ENCODE measurements at places on chromosomes 5 and 9. TPM values are rescaled to one million over a fixed set of nuclear protein-coding genes. Genes with fewer than 3 reads are reported as not detected.

The DNAI1 gene
- total RNA-seq: not detected

The PIP5K1B gene
- 0.55 TPM for total RNA-seq

The MYO10 gene
- 0.25 TPM for total RNA-seq

The SLC35D2 gene
- 31.7 TPM for total RNA-seq

The GMCL2 gene
- total RNA-seq: not detected

The SPATA31E1 gene
- not detected for total RNA-seq

The SAXO1 gene
- total RNA-seq: not detected

The PROB1 gene
- total RNA-seq: 0.72 TPM

The OR13C9 gene
- total RNA-seq: not detected

The BARHL1 gene
- total RNA-seq: not detected

GRCh38 chr5:52709167-52709925 lies 78.4 kb upstream of the ITGA1 start:
- no peak for DNase-seq

GRCh38 chr5:111737716-111738115 lies 19.3 kb downstream of the NREP start:
- no peak for DNase-seq

DNA sequence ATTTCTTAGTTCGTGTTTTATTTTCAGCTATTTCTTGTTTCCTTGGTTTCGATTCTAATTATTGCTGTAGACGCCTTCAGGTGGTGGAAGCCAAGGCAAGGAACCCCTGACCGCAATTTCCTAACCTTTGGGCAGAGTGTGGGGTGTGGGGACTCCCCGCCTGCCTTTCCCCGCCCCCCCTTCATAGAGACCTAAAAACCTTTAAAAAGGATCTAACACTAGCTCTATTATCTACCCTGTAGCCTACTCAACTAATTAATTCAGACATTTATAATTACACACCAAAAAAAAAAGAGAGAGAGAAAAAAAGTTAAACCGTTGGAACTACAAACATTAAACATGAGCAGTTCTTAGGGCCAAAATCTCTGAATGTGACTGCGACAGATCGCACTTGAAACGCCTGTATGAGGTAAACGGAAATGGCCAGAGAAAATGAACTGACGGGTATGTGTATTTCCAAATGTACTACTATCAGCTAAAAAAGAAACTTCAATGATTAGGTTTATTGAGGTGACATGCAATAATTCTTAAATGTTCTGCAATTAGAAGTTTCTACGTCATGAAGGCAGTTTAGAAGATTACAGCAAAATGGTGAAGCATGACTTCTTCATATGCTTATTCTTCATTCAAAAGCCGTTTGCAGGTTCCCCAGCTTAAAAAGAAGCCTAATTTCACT lies 19.0 kb upstream of the FER start:
- peak; percentile 45 for DNase-seq

GRCh38 chr5:5398071-5398470 lies 24.4 kb upstream of the ICE1 start:
- DNase-seq: no peak

DNA sequence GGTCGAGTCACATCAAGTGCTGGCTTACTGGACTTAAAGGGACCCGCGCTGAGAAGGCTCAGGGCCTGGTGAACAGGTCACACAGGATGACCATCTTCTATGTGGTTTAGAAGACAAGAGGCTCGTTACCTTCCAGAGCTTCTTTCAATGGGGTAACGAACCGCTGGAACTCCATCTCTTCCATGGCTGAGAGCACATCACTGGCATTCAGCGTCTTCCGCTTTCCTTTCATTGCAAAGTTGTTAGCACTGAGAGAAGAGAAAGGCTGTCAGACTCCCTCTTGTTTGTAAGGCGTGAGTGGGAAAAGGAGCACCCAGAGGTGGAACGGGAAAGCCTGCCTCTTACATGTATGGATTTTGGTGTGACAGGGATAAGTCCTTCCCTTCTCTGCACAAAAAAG lies 994 bp downstream of the POLE3 start:
- no peak for DNase-seq

- DNase-seq: no peak
Observed at GRCh38 chr9:111630182-111630963, 761 bp upstream of the DNAJC25 start.

- no peak for DNase-seq
Observed at GRCh38 chr5:56251440-56251839, 18.3 kb upstream of the ANKRD55 start.

- DNase-seq: no peak
Observed at GRCh38 chr9:31089549-31090221, 1294.8 kb upstream of the ACO1 start.

DNA sequence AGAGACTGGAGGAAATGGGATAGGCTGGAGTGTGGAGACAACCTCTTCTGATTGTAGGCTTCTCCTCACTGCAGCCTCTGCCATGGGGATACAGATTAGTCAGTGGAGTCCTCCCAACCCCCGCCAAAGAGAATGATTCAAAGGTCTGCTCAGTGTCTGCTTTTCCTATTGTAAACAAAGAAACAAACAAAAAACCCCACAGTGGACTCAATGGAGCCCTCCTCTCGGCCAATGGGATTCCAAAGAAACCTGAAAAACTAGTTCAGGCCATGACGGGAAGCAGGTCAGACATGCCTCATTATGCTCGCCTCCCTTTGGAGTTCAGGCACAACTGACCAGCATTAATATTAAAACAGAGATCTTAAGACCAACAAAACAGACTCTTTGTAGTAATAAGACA lies 85.8 kb downstream of the SEC61B start:
- no peak for DNase-seq

DNA sequence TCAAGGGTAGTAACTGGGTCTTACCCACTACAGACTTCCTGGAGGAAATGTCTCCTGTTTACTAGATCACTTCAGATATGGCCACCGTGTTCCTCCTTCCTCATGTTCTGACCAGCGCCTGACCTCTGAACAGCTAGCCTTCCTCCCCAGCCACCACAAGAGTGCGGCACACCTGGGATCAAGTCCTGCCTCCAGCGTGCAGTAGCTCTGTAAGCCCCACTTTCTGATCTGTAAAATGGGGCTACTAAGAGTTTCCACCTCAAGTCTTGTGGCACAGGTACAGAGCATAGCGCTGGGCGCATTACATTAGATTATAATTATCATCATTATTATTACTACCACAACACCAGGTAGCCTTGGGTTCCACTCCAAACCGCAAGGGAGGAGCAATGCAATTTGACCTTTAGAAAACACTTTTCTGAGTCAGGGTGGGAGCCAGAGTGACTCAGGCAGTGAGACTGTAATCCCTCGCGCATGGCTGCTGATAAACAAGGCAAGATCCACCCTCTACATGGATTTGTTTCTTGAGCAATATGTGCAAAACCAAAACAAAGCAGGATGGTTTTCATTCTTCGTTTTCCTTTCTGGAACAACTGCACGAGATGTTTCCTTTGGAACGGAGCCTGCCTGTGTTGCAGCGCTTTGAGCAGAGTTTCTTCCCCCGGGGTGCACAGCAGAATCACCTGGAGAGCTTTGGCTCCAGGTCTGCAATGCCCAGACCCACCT lies 65.0 kb upstream of the ANGPTL2 start:
- DNase-seq: no peak

DNA sequence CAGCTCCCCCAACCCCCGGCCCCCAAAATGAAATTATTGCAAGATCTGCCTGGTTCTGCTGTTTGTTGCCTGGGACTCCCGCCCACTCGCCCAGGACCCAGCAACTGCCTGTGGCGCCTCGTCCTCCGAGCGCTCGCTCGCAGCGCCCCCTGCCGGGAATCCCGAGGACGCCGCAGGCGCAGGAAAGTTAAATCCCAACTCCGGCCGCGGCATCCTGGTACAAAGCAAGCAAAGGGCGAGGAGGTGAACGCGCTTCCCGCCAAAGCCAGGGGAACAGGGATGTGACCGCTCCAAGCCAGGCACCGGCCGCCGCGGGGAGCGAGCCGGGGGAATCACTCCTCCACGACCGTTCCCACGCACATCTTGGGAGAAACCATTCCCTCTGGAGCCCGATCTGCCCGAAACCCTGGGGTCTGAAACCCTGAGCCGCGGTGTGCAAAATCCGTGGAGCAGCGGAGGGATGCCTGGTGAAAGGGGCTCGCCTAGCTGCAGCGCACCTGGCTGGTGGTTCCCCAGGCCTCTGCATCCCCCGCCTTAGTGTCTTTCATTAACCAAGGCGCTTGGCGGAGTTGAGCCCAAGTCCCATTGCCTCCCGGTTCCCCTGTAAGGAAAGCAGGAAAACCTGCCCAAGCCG lies 1.3 kb downstream of the SEMA5A start:
- DNase-seq: peak; percentile 49

DNA sequence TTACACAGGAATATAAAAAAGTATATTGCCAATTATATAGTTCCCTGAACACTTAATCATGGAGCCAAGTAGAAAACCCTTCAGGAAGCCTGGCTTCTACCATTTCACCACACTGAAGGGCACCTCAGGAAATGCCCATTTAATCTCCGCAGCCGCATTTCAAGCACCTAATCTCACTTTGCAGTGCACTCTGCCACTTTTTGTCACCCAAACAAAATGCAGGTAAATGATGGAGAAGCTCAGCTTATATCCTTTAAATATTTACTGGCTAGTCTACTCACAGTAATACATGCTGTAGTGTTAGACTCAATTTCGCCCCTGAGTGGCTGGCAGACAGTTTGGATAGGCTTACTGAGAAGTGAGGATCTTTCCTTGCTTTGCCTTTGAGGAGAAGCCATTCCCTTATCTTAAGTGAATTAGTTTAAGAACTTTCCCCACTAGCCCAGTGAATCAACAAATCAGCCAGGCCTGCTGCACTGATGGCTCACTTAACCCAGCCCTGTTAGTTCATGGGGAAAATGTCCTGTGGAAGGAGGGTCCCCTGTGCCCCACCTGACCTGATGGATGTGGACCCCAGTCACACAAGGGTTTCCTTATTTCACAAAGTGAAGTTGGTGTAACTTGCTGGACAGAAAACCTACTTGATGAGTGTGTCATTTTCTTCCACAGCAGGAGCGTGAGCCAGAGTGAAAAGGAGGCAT lies 209.7 kb downstream of the CAAP1 start:
- DNase-seq: no peak

DNA sequence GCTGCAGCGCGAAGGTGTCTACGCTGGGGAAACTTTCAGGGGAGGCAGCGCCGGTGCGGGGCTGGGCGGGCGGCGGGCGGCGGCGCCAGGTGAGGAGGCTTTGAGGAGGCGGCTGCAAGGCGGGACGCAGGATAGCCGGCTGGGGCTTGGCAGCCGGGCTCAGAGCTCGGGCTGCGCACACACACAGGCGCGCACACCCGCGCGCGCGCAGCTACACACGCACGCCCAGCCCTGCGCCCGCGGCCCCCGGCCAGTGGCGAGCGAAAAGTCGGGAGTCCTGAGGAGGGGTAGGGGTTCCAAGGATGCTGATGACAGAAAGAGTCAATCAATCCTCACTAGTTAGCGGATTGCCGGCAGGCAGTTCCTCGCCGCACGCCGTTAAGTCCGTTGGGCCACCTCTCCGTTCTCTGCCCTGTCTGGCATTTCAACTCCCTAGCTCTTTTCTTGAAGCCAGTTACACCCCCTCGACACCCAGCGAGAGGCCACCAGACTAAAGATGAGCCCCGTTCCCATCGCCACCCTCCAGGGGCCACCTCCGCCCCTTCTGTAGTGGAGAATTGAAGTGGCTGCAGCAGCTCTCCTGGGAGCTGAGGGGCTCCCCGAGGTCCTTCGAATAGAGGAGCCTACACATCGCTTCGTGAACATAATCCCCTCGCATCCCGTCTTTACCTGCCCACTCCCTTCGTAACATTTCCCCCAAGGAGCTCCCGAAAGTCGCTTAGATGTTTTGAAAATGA lies 1640.3 kb upstream of the C9orf72 start:
- no peak for DNase-seq

GRCh38 chr5:124274949-124275348 lies 471.5 kb downstream of the ZNF608 start:
- no peak for DNase-seq

DNA sequence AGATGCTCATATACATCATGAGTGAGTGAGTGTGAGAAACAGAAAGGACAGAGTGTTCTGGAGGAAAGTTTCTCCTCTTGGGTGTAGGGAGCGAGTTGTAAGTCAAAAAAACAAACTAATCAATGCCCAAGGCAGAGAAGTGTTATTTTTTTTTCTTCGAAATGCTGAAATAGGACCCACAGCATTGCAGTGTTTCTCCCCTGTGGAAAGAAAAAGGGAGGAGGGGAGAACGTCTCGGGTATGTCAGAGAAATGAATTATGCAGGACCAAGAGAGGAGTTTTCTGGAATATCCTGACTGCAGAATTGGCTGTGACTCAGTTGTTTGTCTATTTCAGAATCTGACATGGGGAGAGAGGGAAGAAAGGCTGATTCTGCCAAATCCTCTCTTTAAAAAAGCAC lies 337.9 kb upstream of the RFX3 start:
- no peak for DNase-seq

DNA sequence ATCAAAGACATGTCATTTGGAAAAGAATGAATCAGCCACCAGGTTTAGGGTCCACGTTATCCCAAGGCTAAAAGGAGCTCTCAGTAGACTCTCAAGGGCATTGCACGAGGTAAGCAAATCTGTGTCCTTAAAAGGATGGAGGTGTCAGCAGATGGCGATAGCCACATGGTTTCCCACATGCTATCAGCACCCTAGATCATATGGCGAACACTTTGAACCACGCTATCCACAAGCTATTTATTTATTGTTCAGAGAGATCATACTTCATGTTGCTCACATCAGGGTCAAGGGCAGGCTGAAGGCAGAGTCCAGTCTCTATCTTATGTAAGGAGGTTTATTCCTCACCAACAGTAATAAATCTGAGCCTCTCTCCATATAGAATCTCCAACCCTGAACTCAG lies 43.7 kb downstream of the CDH6 start:
- no peak for DNase-seq

DNA sequence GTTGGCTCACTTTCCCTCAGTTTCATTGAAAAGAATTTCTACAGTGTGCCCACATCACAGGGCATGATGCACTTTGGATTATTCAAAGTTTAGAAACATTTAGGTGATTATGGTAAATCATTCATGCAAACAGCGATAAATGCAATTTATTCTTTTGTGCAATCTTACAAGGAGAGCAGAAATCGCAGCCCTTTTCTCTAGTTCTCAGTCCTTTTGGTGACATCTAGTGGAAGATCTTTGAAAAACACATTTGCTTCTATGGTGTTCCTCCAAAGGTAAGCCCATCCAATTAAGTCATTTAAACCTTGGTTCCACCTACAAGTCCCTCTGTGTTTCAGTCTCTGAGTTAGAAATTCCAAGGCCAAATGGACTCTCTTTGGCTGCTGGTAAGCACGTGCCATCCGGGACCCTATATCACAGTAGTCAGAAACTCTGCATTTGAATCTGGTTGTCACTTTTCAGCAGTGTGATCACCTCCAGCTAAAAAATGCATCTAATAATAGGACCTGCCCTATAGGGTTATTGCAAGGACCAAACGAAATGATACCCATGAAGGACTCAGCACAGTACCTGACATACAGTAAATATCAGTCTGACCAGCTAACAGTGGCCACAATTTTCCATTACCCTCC lies 66.4 kb downstream of the MACROH2A1 start:
- DNase-seq: no peak

Data from T-helper 17 cell (primary cell).